ENCODE measurements at places on chromosomes 7 and 10.

DNA sequence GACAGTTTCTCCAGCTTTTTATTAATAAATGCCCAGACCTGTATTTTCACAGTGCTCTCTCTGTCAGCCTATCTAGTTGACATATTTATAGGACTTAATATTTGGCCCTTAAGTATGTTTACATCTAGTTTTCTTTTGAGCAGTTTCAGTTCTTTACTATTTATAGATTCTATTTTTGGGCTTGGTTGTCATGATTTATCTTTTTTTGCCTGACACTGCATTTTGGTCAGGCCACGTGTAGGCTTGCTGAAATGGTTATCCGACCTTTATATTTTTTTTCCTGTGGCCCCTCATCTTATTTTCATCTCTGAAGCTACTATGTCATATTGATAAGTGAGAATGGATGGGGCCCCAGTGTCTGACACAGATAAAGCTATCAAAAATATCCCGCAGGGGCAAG is 515.4 kb upstream of the FZD8 start:
- H3K4me3 ChIP-seq = no peak overlapping the region
- DNase-seq = no peak
- H3K4me1 ChIP-seq = no peaks in the 10 kb centered on the region
- H3K27ac ChIP-seq = no peak overlapping the region

- no peaks in the 10 kb centered on the region for H3K27me3 ChIP-seq
- H3K4me1 ChIP-seq = peaks cover 31% of the 10 kb centered on the region
- DNase-seq = no peak
- H3K27ac ChIP-seq = no peak overlapping the region
Observed at GRCh38 chr7:24705461-24705954, 51.8 kb downstream of the GSDME start.

DNA sequence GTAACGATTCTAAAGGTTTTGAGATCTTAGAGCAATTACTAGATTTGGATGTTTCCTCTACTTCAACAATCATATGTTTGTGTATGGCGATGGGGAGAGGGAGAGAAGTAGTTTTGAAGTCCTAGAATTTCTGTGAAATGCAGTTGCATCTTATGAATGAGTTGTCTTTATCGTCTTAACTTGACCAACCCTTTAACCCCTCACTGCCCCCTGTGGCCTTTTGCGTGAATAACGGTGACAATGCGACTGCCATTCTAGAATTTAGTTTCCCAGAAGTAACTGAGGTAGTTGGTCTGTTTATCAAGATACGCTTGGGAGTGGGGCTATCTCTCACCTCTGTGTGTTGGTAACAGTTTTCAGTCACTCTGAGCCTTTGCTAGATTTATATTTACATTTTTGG is 204.6 kb downstream of the HDAC9 start:
- no peak overlapping the region for H3K4me3 ChIP-seq
- H3K27me3 ChIP-seq = no peaks in the 10 kb centered on the region
- no peaks in the 10 kb centered on the region for H3K4me1 ChIP-seq
- no peak overlapping the region for H3K27ac ChIP-seq
- no peak for DNase-seq

DNA sequence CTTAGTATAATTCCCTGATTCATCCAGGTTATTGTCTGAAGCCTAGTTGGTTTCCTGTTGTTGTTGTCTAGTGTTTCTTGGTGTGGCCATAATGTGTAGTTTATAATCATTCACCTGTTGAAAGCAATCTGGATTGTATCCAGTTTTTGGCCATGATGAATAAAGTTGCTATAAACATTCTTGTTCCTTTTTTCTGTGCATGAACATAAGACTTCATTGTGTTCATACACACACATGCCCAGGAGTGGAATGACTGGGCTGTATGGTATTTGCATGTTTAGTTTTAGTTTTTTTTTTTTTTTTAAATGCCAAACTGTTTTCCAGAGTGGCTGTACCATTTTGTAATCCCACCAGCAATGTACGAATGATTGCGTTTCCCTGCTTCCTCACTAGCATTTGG is 349.8 kb downstream of the SDK1 start:
- no peak overlapping the region for H3K27ac ChIP-seq
- no peaks in the 10 kb centered on the region for H3K36me3 ChIP-seq
- no peaks in the 10 kb centered on the region for H3K4me1 ChIP-seq

- no peak overlapping the region for H3K4me3 ChIP-seq
- peaks cover 12% of the 10 kb centered on the region for H3K4me1 ChIP-seq
- DNase-seq = no peak
- no peaks in the 10 kb centered on the region for H3K27me3 ChIP-seq
- H3K27ac ChIP-seq = no peak overlapping the region
Observed at GRCh38 chr10:51733057-51733456, 33.7 kb upstream of the CSTF2T start.

GRCh38 chr10:124892905-124893304 is 49.0 kb upstream of the ZRANB1 start:
- no peaks in the 10 kb centered on the region for H3K36me3 ChIP-seq
- H3K27me3 ChIP-seq = no peaks in the 10 kb centered on the region
- H3K27ac ChIP-seq = no peak overlapping the region

DNA sequence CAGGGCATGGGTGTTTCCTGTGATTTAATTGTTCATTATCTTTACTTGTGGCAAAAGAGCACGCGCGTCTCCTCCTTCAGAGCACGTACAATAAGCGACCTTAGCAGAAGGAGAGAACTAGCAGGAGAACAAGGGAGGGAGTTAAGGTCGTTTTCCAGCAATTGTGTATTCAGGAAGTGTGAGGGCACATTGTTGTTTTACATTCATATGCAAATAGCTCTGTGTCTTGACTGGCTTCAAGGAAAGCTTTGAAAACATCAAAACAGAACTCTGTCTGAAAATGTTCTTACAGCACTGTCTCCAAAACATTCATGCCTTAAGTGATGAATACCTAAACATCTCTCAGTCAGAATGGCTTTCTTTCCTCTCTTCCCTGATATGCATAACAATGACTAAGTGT is 499.1 kb downstream of the ACTR3B start:
- H3K27ac ChIP-seq = no peak overlapping the region
- H3K27me3 ChIP-seq = no peaks in the 10 kb centered on the region
- DNase-seq = no peak
- H3K4me1 ChIP-seq = no peaks in the 10 kb centered on the region
- H3K4me3 ChIP-seq = no peak overlapping the region
